ENCODE measurements at places on chromosomes 2 and 18. TPM values are rescaled to one million over a fixed set of nuclear protein-coding genes. Genes with fewer than 3 reads are reported as not detected.

- DNase-seq, result no peak
Measured at GRCh38 chr18:48815179-48815515, 135.6 kb downstream of the SMAD7 start.

- no peak for DNase-seq
Measured at GRCh38 chr2:190121305-190121704, 58.8 kb upstream of the MSTN start.

DNA sequence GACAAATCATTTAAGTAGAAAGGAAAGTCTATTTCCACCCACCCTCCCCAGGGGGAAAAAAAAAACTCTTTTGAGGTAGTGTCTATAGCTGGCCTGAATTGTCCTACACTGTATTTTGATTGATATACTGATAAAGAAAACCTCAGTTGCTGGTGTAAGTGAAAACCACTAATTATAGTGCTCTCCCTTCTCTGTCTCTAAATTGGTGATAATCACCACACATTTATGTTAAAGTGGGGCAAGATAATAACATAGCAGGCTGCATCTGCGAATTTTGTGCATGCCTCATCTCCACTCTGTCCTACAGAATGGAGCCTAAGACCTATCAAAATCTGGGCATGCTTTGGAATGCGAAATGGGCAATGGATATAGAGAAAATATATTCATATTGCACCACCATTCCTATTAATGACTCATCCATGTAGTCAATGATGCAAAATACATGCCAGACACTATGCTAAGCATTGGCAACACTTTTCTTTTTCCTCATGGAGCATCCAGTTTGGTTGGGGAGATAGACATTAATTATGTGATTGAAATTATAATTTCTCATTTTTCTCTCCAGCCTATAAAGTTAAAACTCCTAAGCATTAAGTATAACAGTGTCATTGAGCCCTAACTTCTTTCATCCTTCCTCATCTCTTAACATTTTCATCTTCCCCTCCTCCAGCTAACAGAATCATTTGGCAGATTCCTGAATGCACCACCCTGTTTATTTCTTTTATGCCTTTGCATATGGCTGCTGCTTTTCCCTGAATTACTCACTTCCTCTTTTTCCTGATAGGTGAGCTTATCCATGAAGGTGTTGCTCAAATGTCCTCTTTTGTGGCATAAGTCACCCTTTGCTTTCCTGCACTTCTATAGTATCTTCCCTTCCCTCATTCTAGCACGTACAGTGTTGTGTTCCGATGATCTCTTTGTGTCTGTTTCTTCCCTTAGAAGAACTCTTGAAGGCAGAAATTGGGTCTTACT, 58.2 kb downstream of the SLC9A2 start:
- DNase-seq, result no peak

MYCN gene
- polyA plus RNA-seq, result 0.22 TPM

MYOM1 gene
- 262 TPM for polyA plus RNA-seq

DNA sequence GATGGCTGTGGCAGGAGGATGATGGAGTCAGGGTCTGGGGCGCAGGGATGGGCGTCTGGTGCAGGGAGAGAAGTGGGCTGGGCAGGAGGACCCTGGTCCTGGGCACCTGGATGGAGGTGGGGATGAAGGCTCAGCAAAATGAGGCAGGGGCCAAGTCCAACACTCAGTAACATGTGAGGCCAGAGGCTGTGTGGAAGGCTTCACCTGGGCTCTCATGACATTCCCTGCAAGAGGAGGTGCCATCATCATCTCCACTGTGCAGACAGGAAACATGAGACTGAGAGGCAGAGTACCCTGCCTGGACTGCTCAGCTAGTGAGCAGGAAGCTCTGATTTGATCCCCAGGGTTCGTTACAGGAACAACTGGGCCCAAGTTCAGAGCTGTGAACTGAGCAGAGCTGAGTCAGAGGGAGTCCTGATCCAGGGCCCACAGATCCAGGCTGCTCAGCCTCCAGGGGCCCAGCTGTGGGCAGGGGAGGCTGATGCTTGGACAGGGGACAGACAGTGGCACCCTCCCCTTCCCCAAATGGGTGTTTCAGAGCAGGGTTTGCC, 36.9 kb downstream of the HJURP start:
- no peak for DNase-seq

DNA sequence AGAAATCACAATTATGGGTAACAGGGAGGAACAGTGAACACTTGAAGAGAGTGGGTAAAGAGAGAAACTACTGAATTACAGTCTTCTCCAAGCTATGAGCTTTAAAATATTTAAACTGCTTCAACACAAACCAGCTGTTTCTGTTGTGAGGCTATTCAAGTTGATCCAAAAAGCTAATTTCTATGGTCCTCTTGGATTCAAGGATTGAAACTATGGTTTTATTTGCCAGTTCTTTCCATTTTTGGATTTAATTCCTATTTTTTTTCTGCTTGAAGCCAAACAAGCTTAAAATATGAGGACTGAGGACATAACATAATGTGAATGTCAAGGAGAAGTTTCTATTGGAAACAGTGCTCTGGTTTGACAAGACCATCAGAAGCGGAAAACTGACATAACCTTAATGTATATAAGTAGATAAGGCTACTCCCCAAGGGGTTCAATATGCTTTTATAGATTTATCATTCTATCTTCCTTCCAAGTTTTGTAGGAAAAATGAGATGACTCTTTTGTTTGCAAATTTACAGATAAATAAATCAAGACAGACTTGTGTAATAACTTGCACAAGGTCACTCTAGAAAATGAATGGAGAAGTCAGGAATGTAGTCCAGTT, 60.7 kb upstream of the AQP4 start:
- no peak for DNase-seq

DNA sequence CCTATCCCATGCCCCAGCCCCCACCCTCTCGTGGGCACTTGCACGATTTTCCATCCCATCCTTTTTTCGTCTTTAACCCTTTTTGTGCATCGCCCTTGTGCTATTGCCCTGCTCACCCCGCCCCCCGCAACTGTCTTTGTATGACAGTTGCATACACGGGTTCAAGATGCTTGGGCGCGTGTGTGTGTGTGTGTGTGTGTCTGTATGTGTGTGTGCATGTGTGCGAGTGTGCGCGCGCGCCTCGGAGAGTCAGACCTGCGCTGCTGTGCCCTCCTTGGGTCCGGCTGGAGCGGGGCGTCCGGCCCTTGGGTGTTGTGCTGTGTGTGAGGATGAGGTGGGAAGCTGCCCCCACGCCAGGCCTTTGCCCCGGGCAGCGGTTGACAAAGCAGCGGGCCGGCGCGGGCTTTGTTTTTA, 230.7 kb downstream of the HAUS1 start:
- DNase-seq, result peak; percentile 53

- no peak for DNase-seq
Measured at GRCh38 chr2:40016151-40016885, 237.3 kb upstream of the THUMPD2 start.

DNA sequence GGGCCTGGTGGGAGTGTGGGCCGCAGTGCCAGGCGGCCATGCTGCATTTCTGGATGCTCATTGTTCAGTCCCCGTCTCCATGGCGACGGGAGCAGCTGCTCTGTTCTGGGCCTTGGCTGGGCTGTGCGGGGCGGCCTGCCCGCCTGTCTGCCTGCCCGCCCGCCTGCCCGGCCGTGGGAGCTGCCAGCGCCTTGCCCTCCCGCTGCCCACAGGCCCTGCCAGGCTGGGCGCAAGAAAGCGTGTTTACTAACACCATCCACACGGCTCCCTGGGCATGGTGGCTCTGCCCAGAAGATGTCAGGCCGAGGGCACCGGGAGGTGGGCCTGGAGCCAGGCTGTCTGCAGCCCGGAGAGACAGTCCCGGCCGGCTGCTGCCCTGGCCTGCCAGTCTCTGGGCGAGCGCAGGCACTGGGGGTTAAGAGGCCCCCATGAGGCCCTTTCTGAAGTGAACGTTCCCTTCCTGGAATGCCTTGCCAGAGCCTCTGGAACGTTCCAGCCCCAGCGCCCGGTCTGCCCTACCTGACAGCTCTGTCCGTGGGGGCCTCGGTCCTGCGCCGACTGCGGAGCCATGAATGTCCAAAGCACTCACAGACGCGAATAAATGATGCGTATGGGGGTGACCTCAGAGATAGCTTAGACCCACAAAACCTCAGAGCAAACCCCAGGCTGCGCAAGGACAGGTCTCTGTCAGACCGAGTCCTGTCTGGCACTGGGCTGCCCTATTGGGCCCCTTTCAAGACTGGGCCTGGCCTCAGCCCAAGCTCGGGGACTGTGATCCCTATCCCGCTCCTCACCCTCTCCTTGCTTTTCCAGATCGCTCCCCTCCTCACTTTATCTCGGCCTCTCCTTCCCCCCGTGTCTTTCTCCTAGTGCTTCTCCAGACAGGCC, 44.3 kb downstream of the MYCN start:
- DNase-seq, result no peak

- no peak for DNase-seq
Measured at GRCh38 chr18:77422974-77423867, 173.6 kb downstream of the GALR1 start.

LDAH gene
- 6.7 TPM for polyA plus RNA-seq

DNA sequence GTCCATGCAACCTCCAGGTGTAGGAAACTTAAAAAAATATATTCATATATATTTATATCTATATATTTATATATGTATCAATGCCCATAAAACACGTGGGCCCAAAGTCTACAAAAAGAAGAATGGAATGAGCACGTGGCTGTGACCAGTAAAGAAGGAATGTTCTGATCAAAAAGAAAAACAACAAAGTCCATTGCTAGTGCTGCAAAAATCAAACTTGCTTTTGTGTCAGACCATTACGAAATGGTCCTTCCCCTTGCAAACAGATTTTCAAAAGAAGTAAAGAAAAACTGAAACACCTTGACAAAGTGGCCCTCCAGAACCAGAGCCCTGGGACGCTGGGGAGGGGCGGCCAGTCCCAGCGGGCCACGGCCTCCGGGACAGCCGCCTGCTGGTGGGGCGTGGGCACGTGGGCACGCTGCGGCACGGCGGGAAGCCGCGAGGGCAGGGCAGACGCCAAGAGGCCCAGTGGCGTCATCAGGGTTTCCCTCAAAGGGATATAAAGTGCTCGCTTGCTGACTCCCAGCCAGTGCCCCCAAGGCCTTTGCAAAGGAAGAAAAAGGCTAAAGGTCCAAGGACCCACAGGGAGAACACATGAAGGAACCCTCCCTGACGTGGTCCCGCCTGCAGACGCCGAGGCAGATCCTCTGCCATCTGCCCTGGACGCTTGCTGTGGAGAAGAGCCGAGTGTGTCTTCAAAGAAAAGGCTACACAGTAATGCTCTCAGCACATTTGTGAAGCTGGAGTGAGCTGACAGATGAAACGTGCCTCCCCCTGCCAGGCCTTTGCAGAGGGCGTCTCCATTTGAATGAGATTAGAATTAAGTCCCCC, 201.8 kb downstream of the TWIST2 start:
- no peak for DNase-seq

TUBB8B gene
- not detected for polyA plus RNA-seq

GRCh38 chr2:226607379-226607778, 192.2 kb downstream of the IRS1 start:
- DNase-seq, result no peak

RUFY4 gene
- polyA plus RNA-seq, result not detected

IMPACT gene
- 9.1 TPM for polyA plus RNA-seq

DNA sequence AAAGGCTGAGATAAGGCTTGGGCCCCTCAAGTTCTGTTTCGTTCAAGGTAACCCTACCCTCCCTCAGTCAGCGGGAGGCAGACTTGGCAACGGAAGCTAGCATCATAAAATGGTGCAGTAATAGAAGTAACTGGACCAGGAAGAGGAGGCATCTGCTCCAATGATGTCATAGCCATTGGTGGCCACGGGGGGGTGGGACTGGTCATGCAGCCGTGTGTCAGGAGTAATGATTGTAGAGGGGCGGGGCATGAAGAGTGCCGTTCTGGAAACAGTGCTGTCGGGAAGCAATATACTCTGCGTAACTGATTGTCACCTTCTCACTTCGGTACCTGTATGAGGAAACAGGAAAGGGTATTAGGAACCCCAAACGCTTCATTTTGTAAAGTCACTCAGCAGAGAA, 6.9 kb upstream of the POLR2D start:
- no peak for DNase-seq

GRCh38 chr2:101293544-101293943, 15.0 kb downstream of the RNF149 start:
- no peak for DNase-seq

SALL3 gene
- 0.04 TPM for polyA plus RNA-seq

GPR39 gene
- polyA plus RNA-seq, result not detected

GRCh38 chr2:129070663-129071062, 752.0 kb upstream of the HS6ST1 start:
- no peak for DNase-seq

- no peak for DNase-seq
Measured at GRCh38 chr2:85902496-85902895, 13.7 kb upstream of the ST3GAL5 start.

- DNase-seq, result no peak
Measured at GRCh38 chr2:168758970-168759820, 43.2 kb upstream of the NOSTRIN start.

- DNase-seq, result no peak
Measured at GRCh38 chr2:234565201-234565600, 68.3 kb upstream of the ARL4C start.

GRCh38 chr18:12516049-12516630, 108.4 kb downstream of the PRELID3A start:
- DNase-seq, result no peak

GRCh38 chr2:236772220-236772837, 202.7 kb downstream of the ACKR3 start:
- no peak for DNase-seq

DNA sequence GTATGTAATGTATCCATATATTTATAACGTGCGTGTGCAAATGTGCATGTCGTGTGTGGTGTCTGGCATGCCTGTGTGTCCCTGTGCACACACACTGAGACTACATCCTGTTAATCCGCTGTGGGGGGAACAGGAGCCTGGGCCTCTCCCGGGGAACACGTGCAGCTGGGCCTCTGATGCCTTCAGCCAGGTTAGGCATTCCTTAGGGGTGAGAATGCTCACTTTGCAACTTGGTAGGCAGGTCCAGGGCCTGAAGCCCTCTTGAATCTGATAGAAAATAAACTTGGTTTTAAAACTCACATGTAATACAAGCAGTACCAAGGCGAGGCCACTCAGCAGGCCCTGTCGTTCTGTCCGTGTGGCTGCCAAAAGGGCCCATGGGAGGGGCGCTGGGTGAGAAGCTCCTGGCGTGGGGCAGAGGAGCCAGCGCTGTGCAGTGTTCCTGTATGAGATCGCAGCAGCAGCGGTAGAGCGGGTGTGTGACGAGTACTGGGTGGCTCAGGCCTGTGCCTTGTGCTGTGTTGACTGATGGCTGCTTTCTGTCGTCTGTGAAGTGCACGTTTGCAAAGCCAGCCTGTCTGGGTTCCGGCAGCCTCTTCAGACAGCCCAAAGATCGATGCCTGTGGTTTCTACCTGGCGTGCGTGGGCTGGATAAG, 16.2 kb downstream of the SALL3 start:
- no peak for DNase-seq

OR6B2 gene
- not detected for polyA plus RNA-seq

INPP5D gene
- polyA plus RNA-seq, result 3.6 TPM

Measured in heart left ventricle (tissue), 16 donors.